ENCODE measurements at places on chromosomes 4 and X.

GRCh38 chrX:2320580-2321327 lies 180.0 kb downstream of the DHRSX start:
- no peak for DNase-seq

DNA sequence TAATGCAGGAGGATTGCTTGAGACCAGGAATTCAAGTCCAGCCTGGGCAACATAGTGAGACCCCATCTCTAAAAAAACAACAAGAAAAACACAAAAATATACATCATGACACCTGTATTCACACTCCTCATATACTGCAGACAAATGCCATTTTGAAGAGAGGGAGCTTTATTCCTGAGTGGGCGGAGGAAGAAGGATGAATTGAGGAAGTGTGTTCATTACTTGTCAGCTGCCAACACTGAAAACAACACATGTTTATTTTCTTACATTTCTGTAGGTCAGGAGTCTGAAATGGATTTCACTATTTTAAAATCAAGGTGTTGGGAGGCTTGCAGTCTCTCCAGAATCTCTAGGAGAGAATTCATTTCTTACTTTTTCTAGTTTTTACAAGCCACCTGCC lies 47.2 kb upstream of the CD99 start:
- no peak for DNase-seq

DNA sequence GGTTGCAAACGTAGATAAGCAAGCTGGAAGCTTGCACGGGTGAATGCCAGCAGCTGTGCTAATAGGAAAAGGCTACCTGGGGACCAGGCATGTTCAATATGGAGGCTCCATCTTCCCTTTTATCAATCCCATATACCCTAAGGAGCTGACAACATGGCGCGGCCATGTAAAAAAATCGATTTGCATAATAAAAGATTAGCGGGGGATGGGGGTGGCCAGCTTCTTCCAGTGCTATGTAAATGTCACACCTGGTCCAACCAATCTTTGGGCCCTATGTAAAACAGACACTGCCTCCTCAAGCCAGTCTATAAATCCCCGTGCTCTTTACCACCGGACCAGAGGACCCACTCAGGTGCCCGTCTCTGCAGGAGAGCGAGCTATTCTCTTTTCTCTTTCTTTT lies 128.2 kb downstream of the GPAT3 start:
- no peak for DNase-seq

DNA sequence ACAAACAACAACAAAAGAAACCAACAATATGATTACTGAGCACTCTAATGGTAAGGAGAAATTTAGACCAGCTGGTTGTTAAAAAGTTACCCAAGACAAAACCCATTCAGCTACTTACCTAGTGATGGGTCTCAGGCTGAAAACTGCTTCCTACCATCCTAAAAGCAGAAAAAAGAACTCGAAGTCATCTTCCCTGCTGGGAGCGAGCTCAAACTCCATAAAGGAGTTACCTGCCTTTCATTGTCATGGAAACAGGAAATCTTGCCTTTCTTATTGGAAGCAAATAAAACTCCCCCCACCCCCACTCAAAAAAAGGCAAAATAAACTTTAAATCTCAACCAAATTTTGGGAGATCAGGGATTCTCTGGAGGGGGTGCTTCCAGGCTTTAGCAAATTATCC lies 1478.3 kb downstream of the C4orf33 start:
- DNase-seq: no peak

DNA sequence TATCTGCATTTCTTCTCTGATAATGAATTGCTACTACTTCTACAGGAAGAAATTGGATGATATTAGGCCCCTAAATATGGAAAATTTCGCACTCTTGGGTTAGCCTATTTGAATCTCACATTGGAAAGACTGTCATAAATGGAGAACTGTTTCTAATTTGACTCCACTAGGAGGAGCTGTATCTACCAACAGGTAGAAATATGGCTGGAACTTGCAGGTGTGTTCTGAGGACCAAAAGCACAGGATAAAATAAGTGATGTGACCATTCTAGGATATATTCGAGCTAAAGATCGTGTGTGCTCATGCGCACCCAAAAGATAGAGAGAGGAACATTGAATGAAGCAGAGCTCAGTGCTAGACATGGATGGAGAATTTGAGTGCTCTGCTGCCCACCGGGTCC lies 4.8 kb upstream of the NKAP start:
- no peak for DNase-seq

GRCh38 chrX:109635146-109635545 lies 10.2 kb upstream of the KCNE5 start:
- DNase-seq: no peak

GRCh38 chr4:82069883-82070638 lies 303.7 kb downstream of the HNRNPD start:
- DNase-seq: no peak

DNA sequence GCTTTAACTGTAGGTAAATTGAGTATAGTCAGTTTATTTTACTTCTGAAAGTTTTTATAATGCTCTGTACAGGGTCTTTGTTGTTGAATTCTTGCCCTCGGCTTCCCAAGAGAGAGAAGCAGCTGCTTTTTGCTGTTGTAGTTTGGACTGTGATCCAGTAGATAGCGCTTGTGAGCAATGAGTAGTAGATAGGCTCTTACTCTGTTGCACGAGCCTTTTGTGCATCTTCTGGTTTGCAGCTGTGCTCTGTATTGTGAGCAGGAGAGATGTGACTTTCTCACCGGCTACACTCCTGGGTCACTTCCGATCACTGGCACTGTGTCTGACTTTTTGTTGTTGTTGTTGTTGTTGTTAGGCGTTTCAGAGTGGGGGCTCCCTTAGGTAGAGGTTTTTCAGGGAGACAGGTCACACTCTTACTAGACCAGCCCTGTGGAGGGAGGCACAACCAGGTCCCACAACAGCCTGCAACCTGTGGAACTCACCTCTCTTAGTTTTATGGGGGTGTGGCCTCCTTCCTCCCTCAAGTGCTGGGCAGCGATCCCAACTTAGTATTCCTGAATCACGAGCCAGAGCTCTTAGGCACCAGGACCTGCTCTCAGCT lies 822.1 kb upstream of the GALNTL6 start:
- DNase-seq: no peak

- DNase-seq: no peak
Observed at GRCh38 chr4:113317523-113317922, 268.1 kb downstream of the ANK2 start.

DNA sequence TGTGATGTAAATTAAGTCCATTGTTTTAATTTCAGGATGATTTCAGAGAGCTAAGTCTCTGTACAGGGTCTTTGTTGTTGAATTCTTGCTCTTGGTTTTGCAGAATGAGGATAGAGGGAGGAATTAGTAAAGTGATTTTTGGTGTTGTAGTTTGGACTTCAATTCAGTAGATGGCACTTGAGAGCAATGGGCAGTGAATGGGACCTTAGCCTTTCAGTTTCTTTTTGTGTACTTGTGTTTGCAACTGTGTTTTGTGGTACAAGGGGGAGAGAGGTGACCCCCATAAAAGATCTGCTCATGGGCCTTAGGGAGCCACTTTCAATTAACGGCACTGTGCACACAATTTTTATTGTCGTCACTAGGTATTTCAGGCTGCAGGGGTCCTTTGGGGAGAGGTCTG lies 340.0 kb downstream of the DCAF12L2 start:
- no peak for DNase-seq

DNA sequence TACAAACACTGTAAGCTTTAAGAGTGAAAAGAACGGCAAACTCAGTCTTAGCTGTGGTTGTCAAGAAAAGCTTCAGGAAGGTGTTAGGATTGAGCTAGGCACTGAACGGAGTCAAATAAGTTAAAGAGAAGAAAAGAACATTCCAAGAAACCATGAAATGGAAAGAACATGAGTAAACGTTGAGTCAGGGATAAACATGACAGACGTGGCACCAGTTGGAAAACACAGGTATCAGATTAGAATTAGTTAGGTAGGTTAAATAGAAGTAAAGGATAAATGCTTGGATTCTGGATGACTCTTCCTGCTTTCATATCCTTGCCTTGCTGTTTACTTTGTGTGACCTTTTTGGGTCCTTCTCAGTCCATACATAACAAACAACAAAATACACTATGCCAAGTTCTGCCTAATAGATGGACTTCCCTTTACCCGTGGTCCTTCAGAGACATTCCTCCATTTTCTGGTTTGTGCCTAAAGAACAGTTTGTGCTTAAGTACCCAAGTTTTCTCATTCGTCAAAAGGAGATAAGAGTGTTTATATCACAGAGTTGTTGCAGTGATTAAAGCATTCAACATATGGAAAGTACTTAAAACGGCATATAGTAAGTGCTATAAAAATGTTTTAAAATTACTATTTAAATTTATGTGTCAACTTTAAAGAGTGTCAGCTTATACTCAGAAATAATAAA lies 446.9 kb downstream of the TMA16 start:
- DNase-seq: no peak

DNA sequence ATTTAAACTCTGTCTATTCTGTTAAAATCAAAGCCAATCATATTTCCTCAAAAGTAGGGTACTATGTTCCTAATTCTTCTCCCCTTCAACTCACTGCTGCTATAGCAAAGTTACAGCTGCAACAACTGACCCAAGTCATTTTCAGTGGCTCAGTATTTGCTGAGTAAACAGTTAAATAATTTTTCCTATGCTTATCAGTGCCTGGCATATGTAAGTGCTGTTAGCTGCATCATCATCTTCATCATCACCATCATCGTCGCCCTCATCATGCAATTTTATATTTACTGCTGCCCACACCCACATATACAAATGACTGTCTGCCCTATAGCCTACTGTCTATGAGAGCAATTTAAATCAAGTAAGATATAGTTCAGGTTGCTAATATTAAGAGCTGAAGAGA lies 21.9 kb downstream of the COQ2 start:
- DNase-seq: no peak

GRCh38 chr4:86855572-86855971 lies 6.4 kb upstream of the SLC10A6 start:
- DNase-seq: no peak

GRCh38 chrX:121671649-121672048 lies 624.2 kb downstream of the GLUD2 start:
- no peak for DNase-seq

DNA sequence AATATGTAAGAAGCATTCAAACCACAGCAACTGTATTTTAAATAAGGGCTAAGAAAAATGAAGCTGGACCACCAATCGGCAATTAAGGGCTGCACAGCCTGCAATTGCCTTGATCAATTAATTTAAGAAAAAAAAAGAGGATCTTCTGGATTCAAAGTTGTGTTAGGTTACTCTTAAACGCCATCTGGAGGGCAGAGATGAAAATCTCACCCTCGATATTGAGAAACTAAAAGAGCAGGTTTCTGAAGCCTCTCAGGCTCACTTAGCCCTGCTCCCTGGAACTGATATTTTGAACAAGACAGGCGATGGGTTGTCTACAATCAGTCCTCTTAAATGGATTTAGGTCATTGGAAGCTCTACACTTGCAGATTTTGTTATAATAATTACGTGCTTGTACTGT lies 579.4 kb downstream of the GRXCR1 start:
- DNase-seq: no peak

DNA sequence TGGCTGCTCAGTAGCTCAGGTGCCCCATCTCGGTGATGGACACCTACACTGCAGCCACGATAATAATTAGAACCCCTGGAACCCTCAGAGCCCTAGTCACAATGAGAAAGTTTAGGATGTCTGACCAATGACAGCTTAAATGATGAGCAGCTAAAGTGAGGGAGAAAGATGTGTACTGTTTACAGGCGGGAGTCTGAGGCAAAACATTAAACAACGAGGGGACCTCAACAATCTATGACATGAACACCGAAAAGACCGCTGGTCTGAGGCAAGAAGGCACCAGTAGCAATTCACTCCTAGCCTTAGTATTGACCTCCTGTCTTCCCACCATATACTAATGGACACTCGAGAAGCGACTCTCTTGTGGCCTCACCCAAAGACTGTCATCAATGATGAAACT lies 369.5 kb upstream of the SMIM31 start:
- no peak for DNase-seq

DNA sequence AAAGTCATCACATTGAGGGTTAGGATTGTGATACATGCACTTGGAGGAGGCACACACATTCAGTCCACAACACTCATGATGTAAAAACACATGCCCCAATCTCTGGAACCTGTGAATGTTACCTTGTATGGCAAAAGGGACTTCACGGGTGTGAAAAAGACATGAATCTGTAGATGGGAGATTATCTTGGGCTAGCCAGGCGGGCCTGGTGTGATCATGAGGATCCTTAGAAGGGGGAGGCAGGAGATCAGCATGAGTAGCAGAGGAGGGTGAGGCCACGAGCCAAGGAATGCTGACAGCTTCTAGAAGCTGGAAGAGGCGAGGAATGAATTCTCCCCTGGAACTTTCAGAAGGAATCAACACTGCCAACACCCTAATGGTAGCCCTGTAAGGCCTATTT lies 77.5 kb upstream of the ENPP6 start:
- no peak for DNase-seq

DNA sequence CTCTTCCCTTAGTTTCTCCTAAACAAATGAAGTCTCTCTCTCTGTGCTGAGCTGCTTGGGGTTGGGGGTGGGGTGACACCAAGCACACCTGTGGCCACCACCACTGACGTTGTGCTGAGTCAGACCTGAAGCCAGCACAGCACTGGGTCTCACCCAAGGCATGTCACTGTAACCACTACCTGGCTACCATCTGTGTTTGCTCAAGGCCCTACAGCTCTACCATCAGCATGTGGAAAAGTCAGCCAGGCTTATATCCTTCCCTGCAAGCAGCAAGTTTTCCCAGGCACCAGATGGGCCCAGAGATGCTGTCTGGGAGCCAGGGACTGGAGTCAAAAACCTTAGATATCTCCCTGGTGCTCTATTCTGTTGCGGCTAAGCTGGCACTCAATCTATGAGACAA lies 6.9 kb downstream of the CXCL10 start:
- DNase-seq: no peak

DNA sequence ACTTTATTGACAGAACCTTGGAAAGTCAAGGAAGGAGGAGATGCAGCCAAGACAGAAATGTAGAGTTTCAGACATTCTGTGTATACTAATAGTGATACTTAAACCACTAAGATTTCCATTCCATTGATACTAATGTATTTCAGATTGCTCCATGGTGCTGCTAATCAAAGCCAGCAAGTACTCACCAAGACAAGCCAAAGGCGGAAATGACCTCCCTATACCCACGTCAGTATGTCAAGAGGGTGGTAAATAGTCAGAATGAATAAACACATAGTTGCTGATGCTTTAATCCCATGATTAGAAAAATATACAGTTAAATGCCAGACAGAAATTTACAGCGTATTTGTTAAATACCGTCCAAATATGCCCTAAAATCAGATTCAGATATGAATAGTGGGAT lies 417.8 kb upstream of the INTU start:
- DNase-seq: no peak

Measured in ascending aorta (tissue), 2 donors.